ENCODE measurements at places on chromosomes 11 and 22.

DNA sequence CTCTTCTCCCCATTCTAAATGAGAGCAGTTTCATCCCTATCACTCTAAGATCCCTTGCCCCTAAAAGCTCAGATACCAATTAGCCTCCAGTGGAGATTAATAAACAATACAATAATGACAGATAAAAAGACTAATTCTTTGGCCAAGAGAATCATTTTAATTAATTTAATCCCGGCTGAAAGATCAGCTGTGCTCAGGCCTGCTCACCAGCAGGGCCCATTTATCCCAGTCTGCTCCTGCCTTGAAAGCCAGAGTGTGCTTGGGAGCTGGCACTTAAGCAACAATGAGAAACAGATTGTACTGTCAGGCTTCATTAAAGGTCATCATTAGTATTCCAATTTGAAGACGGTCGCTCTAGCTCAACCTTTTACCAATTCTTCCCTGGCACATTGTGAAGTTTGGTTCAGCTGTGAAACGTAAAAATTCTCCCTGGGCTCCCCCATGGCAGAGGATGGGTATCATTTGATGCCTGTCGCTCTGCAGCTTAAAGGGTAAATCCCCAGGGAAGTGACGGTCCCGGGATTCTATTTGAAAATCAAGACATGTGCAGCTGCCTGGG, 36.1 kb upstream of the HTATIP2 start:
- DNase-seq, result no peak

GRCh38 chr11:63805844-63806415, 7.3 kb upstream of the SPINDOC start:
- no peak for DNase-seq

DNA sequence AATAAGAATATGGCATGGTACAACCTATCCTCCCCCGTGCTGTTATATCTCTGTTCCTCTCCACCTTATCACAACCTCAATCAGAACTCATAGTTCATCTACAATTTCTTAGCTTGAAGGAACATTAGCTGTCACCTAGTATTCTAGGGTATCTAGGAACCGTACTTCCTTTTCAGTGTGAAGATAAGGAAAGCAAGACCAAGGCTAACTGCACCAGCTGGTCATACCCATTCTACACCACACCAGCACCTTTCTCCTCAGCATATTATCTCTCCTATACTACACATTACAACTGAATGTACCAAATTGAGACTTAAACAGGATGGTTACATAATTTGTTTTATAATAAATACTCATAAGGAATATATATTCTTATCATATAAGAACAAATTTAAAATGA, 73.1 kb downstream of the ARHGAP32 start:
- no peak for DNase-seq

GRCh38 chr11:3890806-3891205, 35.3 kb downstream of the STIM1 start:
- DNase-seq, result no peak

DNA sequence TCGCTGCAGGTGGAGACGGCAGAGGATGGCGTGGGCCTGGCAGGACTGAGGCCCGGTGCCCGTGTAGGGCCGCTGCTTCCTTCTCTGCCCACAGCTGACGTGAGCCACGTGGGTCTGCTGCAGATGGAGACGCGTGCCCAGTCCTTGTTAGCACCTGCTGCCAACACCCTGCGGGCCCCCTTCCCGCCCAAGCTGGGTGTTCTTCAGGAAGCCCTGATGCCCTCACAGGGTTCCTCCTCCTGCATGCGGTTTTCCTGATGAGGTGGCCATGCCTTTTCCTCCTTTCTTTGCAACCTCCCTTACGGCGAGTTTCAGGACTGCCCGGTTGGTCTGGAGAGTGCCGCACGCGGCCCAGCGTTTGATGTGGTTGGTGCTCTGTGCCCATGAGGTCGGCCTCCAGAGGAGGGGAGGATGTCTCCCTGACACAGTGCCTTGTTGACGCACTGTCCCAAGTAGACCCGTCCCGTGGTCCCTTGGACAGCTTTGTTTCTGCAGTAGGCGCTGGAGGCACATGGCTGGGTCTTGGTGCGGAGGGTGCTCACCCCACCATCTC, 44.7 kb downstream of the AP2A2 start:
- no peak for DNase-seq

DNA sequence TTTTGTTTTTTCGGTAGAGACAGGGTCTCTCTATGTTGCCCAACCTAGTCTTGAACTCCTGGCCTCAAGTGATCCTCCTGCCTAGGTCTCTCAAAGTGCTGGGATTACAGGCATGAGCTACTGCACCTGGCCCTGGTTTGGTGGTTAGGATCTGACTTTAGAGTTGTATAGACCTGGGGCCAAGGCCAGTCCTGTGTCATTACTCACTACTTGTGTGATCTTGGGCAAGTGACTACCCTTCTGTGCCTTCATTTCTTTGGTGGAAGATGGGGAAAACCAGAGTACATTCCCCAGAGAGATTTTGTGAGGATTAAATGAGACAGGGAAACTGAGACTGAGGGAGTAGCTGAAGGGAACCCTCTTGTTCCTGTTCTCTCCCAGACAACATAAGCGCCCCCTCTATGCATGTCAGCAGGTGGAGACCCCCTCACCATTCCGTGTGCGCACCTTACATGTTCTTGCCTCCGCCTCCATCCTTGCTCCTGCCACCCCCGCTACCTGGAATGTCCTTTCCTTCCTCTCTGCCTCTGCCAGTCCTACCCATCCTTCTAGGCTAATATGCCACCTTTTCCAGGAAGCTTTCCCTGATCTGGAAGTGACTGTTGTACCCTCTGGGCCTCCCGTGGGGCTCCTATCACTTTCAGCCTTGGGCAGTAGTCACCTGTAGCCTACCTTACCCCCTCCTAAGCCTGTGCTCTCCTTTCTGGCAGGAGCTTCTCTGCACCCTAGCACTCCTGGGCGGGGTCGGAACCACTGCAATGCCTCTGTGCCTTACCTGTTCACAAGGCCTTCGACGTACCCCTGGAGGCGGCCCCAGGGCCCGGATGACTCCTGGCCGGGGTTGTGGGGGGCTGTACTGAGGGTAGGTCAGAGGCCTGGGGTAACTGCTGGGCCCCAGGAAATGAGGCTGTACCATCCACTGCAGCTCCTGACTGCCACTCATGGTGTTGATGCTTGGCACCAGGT, 3.9 kb downstream of the FOSL1 start:
- no peak for DNase-seq

GRCh38 chr11:119552106-119552485, 129.1 kb upstream of the THY1 start:
- no peak for DNase-seq

GRCh38 chr11:73576185-73576614, 21.7 kb downstream of the FAM168A start:
- no peak for DNase-seq

GRCh38 chr22:38108561-38109319, 1.7 kb downstream of the BAIAP2L2 start:
- no peak for DNase-seq

DNA sequence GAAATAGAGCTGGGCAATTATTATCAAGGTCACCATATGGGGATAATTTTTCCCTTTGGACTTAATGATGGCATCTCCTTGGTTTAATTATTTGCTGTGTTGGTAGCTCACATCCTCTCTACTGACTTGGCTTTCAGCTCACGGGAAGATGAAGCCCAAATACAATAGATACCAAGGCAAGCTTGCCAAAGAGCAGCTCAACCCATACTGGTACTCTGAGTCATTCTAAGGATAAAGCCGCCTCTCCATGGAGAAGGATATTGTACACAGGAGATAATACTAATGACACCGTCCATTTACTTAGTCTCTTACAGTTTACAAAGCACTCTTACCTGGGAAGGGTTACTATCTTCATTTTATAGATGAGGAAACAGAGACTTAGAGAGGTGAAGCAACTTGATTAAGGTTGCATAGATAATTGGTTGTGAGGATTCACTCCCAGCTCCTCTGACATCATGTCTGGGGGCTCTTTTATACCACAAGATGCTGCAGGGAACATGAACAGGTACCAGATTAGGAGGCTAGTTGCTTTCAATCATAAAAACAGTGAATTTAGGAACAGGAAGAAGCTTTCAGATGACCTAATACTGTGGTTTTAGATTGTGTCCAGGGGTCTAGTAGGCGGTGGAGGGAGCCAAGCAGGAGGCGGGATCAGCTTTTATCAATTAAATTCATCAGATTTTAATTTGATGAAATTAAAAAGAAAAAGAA, 48.3 kb upstream of the PICALM start:
- no peak for DNase-seq

DNA sequence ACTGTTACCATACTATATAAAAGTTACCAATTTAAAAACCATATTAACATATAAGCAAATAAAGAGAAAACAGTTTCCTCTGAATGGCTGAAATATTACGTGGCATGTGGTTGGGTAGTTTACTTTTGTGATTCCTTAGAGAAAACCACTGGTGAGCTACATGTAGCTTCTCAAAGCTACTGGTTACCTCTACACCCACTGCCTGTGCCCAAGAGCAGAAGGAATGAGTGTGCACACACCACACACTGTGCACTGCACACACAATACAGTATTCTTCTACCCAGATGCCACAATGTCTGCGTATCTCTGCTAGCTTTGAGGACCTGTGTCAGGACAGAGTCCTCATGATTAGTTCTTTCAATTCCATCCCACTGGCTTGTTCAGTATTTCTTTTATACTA, 25.5 kb upstream of the YPEL1 start:
- DNase-seq, result no peak

DNA sequence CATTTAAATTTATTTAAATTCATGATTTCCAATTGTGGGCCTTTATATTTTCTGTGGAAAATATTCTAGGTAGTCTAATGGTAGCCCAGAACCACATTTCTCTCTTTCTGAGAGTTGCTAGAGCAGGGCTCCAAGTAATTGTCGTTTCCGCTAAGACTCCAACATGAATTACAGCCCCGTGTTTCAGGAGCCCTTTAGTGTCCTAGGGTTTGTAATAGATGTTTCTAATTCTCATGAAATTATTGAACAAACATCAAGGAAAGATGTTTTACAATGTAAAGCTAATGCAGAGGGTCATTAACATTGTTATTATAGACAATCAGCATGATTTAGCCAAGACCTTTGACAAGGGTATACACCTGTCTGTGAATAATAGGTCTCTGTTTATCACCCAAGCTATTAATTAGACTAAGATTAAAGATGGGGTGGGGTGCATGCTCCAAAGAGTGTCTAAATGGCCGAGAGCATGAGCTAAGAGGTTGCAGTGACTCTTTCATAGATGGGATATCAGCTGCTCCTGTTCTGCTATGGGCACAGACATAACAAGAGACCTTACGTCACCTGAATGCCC, 81.8 kb upstream of the NTM start:
- no peak for DNase-seq

DNA sequence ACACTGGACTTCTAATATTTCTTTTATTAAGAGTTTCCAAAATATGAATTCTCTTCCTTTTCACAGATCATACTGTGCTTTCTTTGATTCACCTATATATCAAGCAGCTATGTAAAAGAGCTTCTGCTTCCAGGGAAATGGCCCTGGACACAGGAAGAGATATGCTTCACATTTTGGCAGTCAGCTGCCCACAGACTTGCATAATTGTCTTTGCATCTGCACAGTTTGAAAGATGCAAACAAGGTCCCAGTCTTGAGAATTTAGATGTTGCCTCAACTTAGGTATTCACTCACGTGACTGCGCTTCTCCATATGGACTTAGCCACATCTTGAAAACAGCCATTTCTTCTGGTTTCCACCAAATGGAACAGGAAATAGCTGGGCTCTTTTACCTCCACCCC, 92.3 kb upstream of the POU2AF2 start:
- no peak for DNase-seq

DNA sequence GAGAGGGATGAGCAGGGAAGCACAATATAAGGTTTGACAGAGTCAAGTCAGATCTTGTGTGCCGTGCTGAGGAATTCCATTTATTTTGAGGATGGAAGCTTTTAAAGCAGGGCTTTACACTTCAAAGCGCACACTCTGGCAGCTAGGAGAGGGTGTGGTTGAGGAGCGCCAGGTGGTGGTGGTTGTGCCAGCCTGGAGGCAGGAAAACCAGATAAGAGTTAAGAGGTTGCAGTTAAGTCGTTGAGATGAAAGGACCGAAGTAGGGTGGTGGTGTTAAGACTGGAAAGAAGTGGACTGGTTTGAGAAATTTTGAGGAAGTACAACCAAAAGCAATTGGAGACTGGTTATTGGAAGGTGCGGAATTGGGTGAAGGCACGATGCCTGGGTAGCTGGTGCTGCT, 231.6 kb upstream of the TBCEL start:
- DNase-seq, result no peak

DNA sequence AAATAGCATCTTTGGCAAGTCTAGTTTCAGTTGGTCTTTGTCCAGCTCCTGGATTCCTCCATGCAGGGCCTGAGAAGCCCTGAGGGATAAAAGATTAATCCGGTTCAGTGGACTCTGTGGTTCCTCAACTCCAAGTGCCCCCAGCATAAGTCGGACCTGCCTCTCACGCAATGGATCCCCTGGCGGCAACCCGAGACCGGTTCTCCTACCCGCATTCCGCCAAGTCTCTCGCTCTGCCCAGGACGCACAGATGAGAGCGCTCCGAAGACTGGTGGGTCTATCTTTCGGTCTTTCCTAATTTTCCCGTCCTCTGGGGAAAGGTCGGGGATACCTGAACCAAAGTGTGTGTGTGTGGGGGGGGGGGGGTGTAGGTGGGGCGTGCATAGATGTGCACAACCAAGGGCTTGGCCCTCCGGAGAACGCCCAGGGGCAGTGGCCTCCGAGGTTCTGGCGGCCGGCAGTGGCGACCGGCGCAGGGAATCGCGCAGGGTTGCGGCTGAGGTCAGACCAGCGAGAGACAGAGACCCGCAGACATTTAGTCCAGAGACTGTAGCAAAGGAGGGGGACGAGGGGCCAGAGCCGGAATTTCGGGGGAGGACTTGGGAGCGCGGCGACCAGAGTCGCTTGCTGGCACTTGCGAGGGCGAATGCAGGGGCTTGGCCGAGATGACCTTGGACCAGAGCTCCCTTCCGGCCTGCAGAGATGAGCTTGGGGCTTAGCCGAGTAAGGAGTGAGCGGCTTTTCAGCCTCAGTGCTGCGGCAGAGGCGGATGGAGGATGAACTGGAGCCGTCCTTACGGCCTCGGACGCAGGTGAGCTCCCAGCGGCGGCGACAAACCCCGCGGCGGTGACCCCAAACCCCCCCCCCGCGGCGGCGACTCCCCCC, 712 bp upstream of the SLC2A11 start:
- no peak for DNase-seq

GRCh38 chr11:11580841-11581411, 40.9 kb downstream of the GALNT18 start:
- no peak for DNase-seq

GRCh38 chr22:46068593-46069491, 81.5 kb upstream of the PPARA start:
- no peak for DNase-seq

DNA sequence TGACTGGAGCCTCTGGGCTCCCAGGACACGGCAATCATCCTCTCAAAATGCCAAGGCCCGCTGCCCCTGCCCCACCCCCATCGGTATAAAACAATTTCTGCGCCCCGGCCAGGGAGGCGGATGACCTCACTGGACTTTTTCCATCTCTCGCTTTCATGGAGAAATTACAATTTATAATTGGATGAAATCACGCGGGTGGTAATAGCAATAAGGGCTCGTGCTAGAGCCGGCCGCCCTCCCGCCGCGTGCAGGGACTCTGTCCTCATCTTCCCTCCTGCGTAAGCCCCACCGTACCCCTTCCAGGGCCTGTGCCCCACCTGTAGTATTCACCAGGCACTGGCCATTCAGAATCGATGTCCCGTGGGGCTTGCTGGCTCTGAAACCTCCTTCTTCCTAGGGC, 64.5 kb downstream of the MACROD1 start:
- DNase-seq, result no peak

GRCh38 chr11:113698515-113698914, 7.6 kb downstream of the TMPRSS5 start:
- DNase-seq, result no peak

- no peak for DNase-seq
Observed at GRCh38 chr22:31098632-31099110, 8.7 kb downstream of the SELENOM start.

Measured in NCI-H2107 (cell line).